CD4-positive, alpha-beta T cell (primary cell): ENCODE measurements at places on chromosomes 1 and 21.
A peak's percentile ranks its signal among the peaks of the same experiment; 100 is the strongest.

DNA sequence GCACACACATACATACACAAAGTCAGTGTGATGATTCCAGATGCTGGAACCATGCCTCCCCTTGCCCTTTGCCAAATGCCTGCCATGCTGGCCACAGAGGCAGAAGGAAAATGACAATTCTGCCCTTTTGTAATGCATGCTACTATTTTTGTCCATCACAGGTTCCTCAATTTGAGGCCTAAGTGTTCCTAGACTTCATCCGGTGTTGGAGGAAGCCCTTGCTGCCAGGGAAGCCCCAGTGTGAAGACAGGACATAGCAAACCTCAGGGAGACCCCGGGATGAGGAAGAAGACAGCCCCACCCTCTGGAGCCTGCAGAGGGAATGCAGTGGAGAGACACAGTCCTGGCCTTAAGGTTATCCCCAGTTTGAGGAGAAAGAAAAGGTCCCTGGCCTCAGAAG, 14.4 kb downstream of the PRR9 start:
- H3K4me3 ChIP-seq, result no peak overlapping the region
- H3K4me1 ChIP-seq, result no peaks in the 10 kb centered on the region
- H3K36me3 ChIP-seq, result no peaks in the 10 kb centered on the region
- DNase-seq, result no peak

DNA sequence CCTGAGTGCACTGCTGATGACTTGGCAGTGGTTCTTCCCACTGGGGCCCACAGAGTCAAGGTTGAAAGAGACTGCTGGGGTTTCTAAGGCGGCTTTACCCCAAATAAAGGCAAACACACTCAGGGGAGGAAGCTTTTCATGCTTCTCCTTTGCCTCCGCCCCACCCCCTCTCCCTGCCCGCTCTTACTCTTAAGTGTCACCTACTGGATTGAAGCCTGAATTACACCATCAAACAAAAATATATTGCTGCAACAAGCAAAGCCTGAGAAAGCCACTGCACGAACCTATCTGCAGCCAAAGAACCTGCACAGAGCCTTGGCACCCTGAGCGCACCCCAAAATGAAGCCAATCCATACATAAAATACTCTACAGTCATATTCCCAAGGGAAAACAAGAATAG, 63.1 kb downstream of the PTGFR start:
- no peaks in the 10 kb centered on the region for H3K36me3 ChIP-seq
- H3K27ac ChIP-seq, result no peak overlapping the region
- H3K4me3 ChIP-seq, result no peak overlapping the region
- H3K4me1 ChIP-seq, result no peaks in the 10 kb centered on the region
- DNase-seq, result no peak
- no peaks in the 10 kb centered on the region for H3K27me3 ChIP-seq

DNA sequence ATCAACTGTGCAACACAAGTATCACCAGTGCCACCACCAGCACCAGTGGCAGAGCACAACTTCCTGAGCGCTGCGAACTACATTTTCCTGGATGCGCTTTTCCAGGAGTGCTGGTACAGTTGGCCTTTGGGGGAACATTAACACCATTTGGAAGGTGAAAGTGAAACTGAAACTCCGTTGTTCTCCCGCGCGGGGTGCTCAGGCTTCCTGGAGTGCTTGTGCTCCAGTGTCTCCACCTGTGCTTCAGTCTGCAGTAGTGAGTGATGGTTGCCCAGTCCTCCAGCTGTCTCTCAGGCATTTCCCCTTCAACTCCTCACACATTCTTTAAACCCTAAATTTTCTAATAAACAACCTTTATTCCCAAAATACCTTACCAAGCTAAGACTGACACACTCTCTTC, 187.8 kb downstream of the LRRIQ3 start:
- no peaks in the 10 kb centered on the region for H3K4me1 ChIP-seq
- peak; percentile 31 for DNase-seq
- no peaks in the 10 kb centered on the region for H3K27me3 ChIP-seq
- no peaks in the 10 kb centered on the region for H3K36me3 ChIP-seq
- H3K4me3 ChIP-seq, result peak overlapping the region; percentile 32
- no peak overlapping the region for H3K27ac ChIP-seq

DNA sequence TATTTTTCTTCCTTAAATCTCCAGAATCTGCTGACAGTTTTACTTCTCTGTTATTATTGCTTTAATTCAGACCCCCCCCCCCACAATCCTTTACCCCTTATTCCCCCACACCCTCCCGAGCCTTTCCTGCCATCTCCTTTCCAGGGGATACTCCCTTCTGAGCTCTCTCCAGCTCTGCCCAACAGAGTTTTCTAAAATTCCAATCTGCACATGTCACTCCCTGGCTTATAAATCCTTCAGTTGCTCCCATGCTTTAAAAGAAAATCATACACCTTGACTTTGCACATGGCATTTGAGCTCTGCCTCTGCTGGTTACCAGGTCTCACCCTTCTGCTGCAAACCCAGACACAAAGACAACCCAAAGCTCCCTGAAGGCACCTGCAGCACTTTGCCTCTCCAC, 11.7 kb upstream of the EPS8L3 start:
- no peaks in the 10 kb centered on the region for H3K27me3 ChIP-seq
- no peak overlapping the region for H3K27ac ChIP-seq
- no peak for DNase-seq
- H3K4me1 ChIP-seq, result peaks cover 21% of the 10 kb centered on the region

- no peaks in the 10 kb centered on the region for H3K36me3 ChIP-seq
- no peaks in the 10 kb centered on the region for H3K4me1 ChIP-seq
- peaks cover 2% of the 10 kb centered on the region for H3K27me3 ChIP-seq
- no peak overlapping the region for H3K27ac ChIP-seq
- no peak overlapping the region for H3K4me3 ChIP-seq
- DNase-seq, result no peak
Measured at GRCh38 chr1:37342736-37343135, 131.6 kb upstream of the ZC3H12A start.

DNA sequence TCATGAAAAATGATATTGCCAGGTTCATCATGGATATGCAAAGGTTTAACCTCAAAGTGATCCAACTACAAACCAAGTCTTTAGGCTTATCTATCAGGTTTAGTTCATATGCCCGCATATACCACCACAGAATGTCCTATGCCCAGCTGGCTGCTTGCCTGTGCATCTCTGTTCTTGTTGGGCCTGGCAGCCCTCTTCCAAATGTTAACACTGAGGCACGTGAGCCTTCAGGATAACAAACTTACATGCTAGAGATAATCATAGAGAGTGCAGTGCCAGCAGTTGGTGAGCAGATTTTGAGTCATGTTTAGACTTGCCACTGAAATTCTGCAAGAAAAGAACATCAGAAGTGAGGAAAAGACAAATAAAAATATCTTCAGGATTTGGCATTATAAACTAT, 607.9 kb upstream of the TMPRSS15 start:
- no peak overlapping the region for H3K4me3 ChIP-seq
- H3K4me1 ChIP-seq, result no peaks in the 10 kb centered on the region
- H3K36me3 ChIP-seq, result no peaks in the 10 kb centered on the region
- H3K27ac ChIP-seq, result no peak overlapping the region
- DNase-seq, result no peak
- no peaks in the 10 kb centered on the region for H3K27me3 ChIP-seq

DNA sequence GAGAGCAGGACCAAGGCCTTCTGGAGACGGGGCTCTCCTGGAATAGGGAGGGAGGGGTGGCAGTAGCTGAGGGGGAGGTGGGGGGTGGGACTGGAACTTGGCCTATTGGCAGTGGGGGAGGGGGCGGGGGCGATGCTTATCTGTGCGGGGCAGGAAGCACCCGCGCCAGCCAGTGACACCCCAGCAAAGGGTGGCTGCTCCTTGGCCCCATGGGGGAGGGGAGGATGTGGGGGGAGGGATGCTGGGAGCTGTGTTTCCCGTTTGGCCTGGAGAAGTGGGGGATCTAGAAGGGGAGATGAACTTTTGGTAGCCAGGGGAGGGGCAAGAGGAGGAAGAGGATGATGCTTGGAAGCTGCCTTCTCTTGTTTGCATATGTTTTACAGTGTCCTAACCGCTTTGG, 11.0 kb downstream of the ZBTB7B start:
- peaks cover 52% of the 10 kb centered on the region for H3K36me3 ChIP-seq
- peaks cover 99% of the 10 kb centered on the region for H3K4me1 ChIP-seq
- H3K27ac ChIP-seq, result peak overlapping the region; percentile 88
- no peaks in the 10 kb centered on the region for H3K27me3 ChIP-seq
- H3K4me3 ChIP-seq, result peak overlapping the region; percentile 89

- peaks cover 49% of the 10 kb centered on the region for H3K36me3 ChIP-seq
- no peak overlapping the region for H3K4me3 ChIP-seq
Measured at GRCh38 chr1:16248007-16248436, 11.0 kb upstream of the CPLANE2 start.
